ENCODE measurements at places on chromosomes 7 and 10.
A peak's percentile ranks its signal among the peaks of the same experiment; 100 is the strongest.

GRCh38 chr7:34135924-34136323, 230.6 kb downstream of the BMPER start:
- no peak for DNase-seq

DNA sequence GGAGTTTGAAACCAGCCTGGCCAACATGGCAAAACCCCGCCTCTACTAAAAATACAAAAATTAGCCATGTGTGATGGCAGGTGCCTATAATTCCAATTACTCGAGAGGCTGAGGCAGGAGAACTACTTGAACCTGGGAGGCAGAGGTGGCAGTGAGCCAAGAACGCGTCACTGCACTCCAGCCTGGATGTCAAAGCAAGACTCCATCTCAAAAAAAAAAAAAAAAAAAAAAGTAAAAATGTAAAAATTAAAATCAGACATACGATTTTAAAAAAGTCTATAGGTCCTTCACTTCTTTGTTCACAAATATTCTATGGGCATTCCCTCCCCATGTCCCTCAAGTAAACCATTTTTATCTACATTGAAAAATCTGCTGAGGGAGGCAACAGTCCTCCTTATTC, 34.9 kb upstream of the TLL2 start:
- DNase-seq, result peak; percentile 19

- DNase-seq, result no peak
Measured at GRCh38 chr10:101221549-101221948, 7.7 kb downstream of the LBX1 start.

DNA sequence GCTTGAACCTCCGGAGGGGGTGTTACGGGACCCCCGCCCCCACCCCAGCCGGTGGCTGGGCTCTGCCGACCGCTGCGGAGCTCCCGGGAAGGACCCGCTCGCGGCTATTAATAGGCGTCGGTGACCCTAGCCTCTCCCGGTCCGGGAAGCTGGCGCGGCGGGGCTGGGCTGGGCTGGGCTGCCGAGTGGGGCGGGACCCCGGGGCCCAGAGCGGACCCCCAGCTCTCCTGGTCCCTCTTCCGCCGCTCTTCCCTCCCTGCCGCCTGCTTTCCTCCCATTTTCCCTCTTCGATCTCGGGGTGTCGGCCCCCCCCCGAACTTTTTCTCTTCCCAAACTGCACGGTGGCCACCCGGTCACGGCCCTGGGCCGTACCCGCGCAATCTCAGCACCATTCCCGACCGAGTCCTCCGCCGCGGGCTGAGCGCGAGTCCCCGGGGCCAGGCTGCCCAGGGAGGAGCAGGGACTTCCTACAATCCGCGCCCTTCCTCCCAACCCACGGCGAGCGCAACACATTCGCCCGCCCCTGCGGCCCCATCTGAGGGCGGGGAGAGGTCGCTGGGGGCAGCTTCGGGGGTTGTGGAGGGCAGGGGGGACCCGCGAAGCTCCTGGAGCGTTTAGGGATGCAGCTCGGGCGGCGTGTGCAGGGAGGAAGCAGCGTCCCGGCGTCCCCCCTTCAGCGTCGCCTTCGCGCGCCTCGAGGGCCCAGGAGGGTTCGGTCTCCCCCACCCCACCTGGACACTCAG, 3.1 kb upstream of the ELFN1 start:
- DNase-seq, result no peak

DNA sequence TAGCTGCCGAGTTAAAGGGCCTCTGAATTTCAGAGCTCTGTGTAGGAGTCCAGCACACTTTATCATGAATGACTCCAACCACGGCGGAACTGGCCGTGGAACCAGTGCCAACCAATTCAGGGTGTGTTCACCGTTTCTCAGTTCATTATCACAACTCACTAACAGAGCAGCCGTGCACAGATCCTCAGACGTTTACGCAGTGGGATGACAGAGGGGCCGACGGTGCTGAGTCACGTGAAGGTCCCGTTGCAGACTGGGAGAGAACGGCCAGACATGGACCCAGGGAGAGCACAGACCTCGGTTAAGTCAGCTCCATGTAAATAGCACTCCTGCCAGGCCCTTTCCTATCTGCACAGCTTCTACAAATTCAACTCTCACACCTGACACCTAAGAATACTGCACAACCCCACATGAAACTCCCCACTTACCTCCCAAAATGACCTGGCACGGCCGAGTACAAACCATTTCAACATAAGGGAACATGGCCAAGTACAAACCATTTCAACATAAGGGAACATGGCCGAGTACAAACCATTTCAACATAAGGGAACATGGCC, 95.5 kb downstream of the DIP2C start:
- no peak for DNase-seq

DNA sequence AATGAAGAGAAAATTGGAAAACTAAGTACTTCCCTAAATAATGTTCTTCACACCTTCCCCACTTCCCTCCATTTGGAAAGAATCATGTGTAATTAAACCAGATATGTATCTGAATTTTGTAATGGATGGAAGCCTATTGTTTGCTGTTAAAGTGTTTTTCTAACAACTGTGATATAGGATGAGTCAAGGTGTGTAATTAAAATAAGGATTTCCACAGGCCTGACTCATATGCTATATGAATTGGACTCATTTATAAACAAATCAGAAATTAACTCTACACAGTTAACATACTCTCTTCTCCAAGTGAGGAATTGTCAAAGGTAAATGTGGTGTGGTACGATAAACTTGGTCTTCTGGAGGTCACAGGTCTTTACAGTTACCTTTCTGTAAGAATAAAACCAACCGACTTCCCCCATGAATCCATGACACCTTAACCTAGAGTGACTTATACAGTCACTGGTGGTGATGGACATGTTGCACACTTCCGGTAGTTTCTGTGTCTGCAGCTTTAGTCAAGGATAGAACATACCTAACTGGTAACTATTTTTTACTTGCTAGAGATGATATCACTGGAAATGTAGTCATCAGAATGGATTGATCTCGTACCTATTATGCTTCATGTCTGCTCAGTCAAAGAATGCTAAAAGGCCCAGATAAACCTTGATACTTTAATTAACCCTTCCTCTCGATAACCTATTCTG, 12.8 kb downstream of the PNLIPRP3 start:
- DNase-seq, result no peak

GRCh38 chr7:32070406-32071360, at the start of gene PDE1C:
PDE1C (minus strand) TSS chr7:32070407.
- no peak for DNase-seq

Measured in NCI-H1436 (cell line).